NCI-H1930 (cell line): ENCODE measurements at places on chromosomes 1 and 21.

DNA sequence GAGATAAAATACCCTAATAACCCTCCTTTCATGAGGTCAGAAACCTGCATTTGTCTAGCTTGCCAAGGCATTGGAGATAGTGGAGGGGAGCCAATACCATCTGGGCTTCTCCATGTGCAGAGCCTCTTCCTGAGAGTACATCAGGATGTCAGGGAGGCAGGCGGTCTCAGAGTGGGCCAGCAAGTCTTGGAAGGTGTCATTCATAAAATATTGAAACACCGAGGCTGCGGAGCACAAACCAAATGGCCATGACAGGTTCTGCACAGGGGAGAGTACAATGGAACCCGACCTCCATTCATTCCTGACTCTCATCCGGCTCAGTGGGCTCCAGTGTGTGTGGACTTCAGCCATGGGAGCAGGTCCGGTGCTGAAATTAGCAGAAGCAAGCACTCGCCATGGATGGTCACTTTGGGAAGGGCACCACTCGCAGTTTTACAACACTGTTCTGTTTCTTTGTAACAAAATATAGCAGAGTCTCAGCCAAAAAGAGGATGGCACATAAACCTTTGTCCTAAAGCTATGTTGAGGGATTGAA, 446.6 kb downstream of the SIPA1L2 start:
- DNase-seq: no peak

DNA sequence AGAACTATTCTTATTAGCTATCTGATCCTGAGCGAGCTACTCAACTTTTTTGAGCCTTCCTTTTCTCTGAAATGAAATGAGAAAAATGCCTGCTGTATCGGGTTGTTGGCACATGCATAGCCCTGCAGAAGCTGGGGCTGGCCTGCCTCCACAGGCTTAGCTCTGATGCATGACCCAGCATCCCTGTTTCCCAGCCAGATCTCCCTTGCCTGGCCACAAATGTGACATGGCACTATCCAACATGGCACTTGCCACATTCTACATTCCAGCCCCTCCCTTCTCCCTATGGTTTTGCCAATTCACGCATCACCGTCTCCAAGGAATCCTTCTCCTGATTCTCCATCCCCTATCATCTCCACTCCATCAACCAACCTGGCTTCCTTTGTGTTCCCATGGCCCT, 13.8 kb downstream of the RNU5D-1 start:
- DNase-seq: no peak

- DNase-seq: no peak
These were observed 32.1 kb downstream of the JAK1 start for GRCh38 chr1:64934115-64934877.

GRCh38 chr1:204104331-204105130, 31.6 kb downstream of the SOX13 start:
- no peak for DNase-seq

GRCh38 chr1:222736470-222736869, 532 bp upstream of the FAM177B start:
- DNase-seq: no peak

- DNase-seq: no peak
These were observed 6.2 kb upstream of the CENPS start for GRCh38 chr1:10424034-10424433.

- no peak for DNase-seq
These were observed 21.7 kb upstream of the FAAH start for GRCh38 chr1:46372431-46372830.

DNA sequence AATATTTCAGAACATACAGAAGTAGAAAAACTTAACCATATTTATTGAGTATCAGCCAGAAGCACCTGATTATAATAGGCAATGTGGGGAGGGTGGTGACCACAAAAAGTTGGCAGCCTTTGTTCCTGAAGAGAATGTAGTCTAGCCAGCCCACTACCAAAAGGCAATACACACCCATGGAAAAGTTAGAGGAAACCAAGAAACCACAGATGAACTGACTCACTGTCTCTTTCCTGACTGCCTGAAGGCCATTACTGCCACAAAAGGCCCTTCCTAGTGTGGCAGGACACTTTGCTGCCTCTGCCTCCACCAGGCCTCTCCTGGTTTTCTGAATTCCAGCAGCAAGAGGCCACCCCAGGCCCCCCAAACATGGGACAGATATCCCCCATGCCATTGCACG, 14.6 kb upstream of the PROX1 start:
- no peak for DNase-seq

DNA sequence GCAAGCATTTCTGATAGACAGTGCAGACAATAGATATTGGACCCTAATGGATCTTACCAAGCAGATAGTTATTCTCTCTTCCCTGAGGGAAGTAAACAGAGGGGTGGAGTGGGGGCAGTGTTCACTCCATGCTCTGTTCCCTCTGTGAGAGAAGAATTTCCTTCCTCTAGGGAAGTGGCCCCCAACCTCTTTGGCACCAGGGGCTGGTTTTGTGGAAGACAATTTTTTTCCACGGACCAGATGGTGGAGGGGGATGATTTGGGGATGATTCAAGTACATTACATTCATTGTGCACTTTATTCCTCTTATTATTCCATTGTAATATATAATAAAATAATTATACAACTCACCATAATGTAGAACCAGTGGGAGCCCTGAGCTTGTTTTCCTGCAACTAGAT, 459.9 kb downstream of the ADGRL2 start:
- no peak for DNase-seq

DNA sequence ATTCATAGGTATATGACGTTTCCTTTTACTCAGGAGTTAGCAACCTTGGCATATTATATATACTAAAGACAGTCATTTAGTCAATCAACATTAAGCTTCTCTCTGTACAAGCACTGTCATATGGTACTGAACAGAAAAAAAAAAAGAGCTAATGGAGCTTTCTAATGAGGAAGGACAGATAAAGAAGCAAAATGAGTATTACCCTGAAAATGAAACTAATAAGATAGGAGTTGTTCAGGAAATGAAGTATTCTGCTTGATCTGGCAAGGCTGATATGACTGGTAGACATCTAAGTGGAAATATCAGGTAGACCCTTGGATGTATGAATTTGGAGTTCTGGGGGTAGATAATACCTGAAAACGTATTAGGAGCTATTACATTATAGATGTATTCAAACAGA, 4.3 kb upstream of the IKBKE start:
- no peak for DNase-seq

GRCh38 chr1:99277066-99277465, 12.8 kb downstream of the PLPPR4 start:
- no peak for DNase-seq

DNA sequence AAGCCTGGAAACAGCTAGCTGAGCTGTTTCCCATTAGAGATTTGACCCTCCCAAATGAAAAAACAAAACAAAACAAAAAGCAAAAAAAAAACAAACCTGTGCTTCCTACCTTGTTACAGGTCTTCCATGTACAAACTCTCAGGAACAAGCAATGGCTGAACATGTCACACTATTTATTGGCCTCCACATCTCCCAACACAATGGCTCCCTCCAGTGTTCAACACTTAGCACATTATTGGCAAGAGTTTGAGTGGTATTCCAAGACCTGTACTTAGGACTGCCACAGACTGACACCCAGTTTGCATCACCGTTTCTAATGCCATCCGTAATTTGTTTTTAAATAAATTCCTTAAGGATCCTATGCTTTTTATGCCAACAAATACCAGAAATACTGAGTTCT, 195.0 kb upstream of the OLFM3 start:
- peak; percentile 51 for DNase-seq

GRCh38 chr1:108717774-108718316, 5.1 kb downstream of the FNDC7 start:
- DNase-seq: no peak

DNA sequence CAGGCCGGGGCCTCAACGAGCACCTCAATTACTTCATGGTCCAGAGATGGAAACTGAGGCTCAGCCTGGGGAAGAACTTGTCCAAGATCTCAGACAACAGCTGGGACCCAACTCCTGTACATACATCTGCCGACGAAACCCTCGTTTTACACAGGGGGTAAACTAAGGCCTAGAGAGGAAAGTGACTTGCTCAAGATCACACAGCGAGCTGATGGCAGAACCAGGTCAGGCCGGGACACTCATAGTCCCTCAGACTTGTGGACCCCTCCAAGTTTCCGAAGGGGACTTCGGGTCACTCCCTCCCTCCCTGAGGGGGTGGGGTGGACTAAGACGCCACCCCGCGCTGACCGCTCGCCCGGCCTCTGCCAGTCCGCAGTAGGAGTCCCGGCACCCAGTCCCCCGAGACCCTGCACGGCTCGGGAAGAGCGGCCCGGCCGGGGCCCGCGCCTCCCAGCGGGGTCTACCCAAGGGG, 430 bp downstream of the WASF2 start:
- no peak for DNase-seq

DNA sequence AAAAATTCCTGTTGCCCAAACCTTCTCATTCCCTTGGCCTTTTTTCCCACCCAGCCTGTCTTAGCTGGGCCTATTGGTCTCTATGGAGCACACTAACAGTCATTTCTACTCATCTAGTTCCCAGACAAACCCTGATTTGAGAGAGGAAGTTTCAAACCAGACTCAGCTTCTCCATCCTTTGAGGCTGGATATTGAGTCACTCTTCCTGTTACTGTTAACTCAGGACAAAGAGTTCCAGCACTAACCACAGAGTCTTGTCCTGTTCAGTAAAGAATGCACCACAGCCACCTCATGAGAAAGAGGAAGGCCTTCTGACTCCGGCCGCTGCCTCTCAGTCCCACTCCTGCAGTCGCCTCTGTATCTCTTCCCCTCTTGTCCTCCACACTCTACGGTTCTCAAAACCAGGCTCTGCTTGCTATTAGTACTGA, 137.8 kb downstream of the PTPRC start:
- no peak for DNase-seq

GRCh38 chr1:201378804-201379203, 1.3 kb upstream of the TNNT2 start:
- no peak for DNase-seq

DNA sequence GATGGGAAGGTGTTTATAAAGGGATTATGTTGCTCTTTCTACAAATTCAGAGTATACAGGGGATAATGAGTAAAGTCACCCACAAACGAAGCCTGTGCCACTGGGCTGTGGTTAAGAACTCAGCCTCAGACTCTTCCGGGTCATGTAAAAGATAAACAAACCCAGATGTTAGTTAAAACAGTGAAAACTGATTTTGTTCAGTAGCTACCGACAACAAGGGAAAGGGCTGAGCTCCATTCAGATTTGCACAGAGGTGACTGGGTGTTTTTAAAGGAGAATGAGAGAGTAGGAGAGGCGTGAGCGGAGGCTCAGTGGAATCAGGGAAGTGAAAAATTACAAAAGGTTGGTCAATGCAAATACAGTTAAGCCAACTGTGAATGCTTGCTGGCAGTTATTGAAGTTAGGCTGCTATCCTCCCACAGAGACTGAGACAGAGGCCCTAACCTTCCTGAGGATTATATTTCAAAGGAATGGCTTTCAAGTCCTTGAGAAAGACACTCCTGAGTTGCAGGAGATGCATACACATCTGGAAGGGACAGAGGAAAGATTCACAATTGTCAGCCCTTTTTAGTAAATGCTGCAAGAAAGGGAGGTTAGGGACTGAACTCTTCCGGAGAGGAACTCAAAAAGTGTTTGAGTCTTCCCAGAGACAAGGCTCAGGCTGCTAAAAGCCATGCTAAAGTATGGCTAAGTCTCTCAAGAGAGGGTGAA, 29.9 kb upstream of the SAMD13 start:
- DNase-seq: no peak

DNA sequence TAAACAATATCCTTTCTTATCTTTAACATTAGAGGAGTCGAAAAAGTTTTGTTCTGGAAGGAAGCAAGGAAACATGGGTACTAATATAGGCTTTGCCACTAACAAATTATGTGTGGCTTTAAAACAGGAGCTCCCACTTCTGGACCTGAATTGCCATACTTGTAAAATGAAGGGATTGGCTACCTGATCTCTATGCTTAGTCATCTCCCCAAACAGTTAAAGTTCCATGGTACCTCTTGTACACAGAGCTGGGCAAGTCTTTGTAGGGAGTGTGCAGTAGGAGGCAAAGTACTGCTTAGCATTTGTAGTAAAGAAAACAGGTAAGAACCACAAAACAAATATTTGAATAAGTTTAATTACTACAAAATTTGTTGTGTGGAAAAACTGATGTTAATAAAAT, 81.3 kb downstream of the MAST2 start:
- DNase-seq: no peak

DNA sequence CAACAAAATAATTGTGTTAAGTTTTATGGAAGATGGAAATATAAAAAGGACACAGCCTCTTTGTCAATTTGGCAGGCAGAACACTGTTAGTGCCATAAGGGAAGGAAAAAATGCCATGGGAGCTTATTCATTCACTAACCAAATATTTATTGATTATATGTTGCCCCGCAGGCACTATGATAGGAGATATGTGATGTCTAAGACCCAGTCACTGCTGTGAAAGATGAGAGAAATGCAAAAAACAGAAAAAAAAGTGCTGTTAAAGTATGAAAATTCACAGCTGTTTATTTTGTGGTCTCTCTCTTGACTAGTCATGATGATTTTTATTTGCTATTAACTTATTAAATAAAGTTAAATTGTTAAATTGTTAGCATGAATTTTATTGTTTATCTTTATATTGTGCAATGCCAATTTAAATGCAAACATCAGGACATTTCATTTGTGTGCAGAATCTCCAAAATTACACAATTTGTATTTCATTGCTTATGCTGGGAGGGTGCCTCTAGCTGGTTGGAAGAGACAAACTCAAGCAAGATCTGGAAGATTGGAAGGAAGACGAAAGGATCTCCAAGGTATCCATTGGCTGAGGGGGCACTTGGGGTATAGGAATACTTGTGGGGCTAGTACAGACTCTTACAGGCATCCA, 17.8 kb upstream of the PTGFR start:
- DNase-seq: no peak

DNA sequence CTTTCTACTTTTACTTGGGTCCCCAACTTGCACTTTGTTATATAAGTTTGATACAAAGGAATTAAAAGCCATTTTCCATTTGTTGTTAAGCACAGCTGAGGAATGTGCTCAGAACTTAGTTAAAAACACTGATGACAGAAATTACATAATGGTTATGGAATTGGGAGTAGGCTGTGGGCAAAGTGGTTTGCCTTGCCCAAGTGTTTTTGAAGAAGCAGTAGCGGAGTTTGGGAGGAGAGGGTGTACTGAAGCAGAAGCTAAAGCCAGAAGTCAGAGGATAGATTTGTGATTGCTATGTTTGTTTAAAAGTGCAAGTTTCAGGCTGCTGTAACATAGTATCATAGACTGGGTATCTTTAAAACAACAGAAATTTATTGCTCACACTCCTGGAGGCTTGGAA, 391.8 kb downstream of the DUSP10 start:
- DNase-seq: no peak

GRCh38 chr1:167808104-167808503, 86.3 kb downstream of the MPZL1 start:
- no peak for DNase-seq

GRCh38 chr1:208648146-208648545, 404.0 kb upstream of the PLXNA2 start:
- DNase-seq: no peak

GRCh38 chr1:60245324-60245723, 171.8 kb upstream of the C1orf87 start:
- no peak for DNase-seq
